Stimulated activated CD8-positive, alpha-beta memory T cell treated with anti-CD3 and anti-CD28 coated beads, Interleukin-7, amount 100 ng/mL, for 1 hour (primary cell): ENCODE measurements at places on chromosomes 5 and 9.

GRCh38 chr5:1768283-1769000 lies 31.2 kb downstream of the MRPL36 start:
- DNase-seq = no peak

DNA sequence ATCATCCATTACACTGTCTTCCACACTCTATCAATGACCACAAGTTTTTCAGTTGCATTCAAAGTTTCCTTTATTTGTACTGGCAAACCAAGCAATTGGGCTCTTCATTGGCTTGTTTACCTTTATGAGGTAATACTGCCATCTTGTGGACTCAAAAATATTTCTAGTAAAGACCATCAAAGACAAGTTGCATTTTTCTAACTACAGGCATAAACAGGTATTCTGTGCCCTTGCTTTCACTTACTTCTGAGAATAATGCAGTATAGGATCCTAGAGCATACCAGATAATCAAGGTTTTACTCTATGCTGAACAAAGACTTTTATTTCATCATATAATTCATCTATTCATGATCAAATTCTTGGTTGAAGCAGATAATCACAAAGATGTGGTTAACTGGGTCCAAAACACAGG lies 173.7 kb upstream of the POU5F2 start:
- DNase-seq = no peak

DNA sequence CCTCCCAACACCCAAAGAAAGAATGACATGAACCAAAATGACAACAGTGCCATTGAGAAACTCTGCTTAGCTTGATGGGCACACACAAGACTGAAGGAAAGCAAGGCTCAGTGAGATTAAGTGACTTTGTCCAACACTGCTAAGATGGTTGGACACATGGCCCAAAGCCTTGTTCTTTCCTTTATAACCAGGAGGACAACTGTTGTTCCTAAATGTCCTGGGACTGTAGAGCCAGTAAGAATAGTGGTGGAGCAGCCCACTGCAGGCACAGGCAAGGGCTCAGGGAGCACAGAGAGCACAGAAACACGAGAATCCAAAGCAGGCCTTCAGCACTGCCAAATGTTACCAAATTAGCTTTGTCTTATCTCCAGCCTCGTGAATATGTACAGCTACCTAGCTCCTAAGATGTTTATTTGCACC lies 3.9 kb downstream of the ACTL7A start:
- no peak for DNase-seq

GRCh38 chr5:157669701-157670097 lies 1.6 kb upstream of the C5orf52 start:
- DNase-seq = no peak

DNA sequence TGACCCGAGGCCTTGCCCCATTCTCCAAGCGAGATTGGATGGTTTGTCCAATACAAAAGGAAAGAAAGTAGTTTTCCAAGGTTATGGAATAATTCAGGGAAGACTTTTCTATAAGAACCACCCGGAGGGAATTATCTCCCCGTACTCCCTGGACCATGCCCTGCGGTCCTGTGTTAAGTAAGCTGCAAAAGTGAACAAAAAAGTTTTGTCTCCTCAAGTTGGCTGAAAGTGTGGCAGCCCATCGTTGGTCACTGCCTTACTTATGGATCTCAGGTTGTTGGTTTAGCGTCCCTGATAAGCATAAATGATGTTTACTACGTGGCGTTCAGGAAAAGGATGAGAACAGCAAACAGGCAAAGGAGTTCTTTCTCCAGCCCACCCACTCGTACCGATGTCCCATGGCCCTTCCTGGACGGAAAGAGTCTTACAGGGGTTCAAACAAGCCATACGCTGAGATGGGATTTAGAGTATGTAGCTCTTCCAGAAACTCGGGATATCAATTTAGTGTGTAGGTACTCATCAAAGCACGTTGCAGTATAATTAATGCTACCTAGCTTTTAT lies 413 bp upstream of the AUH start:
- no peak for DNase-seq

DNA sequence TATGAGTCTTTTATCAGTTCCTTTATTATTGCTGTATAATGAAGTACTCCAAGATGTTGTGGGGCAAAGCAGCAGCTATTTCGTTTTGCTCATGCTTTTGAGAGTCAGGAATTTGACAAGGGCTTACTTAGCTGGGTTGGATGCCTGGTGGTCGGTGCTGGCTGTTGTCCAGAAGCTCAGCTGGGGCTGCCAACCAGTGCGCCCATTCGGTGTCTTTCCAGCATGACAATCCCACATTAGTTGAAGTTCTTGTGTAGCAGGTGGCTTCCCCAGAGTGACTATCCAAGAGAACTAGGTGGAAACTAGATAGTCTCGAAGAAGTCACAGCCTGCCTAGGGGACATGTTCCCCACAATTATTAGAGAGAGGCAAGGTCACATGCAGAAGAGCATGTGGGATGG lies 3.4 kb upstream of the FLT4 start:
- DNase-seq = no peak

DNA sequence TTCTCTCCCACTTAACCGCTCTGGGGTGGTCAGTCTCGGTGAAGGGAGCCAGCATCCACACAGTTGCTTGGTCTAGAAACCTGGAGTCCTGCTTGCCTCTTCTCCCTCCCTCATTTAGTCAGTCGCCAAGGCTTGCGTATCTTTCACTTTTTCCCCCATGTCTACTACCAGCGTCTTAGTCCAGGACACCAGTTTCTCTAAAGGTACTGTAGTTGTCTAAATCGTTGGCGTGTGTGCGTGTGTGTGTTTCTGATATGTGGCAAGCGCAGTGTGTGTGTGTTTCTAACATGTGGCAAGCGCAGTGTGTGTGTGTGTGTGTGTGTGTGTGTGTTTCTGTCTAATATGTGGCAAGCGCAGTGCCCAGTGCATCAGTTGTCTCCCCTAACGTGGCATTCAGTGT lies 641 bp downstream of the ATP6V1G1 start:
- DNase-seq = no peak

DNA sequence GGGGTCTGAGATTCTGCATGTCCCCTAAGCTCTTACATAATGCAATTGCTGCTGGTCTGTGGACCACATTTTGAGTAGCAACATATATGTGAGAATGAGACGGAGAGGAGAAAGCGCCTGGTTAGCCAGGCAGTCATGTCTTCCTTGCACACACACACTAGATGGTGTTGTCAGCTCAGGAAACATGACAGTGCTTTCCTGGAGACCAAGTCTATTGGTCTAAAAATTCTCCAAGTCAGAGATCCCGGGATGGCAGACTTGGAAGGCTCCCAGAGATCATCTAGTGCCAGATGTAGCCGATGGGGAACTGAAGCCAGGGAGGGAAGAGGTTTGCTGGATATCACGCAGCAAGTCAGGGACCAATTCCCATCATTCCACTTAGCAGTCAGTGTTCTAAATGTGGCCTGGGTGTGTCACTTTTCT lies 53.4 kb downstream of the GALNT12 start:
- no peak for DNase-seq

DNA sequence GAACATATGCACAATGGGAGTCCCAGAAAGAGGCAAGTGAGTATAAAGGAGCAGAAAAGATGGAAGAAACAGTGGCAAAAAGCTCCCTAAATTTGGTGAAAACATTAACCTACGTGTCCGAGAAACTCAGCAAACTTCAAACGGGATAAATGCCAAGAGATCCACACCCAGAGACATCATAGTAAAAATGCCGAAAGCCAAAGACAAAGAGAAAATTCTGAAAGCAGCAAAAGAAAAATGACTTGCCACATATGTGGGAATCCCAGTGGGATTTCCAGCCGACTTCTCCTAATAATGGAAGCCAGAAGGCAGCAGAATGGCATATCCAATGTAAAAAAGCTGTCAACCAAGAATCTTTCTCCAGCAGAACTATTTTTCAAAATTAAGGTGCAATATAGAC lies 101.2 kb downstream of the ADAMTS2 start:
- DNase-seq = no peak

DNA sequence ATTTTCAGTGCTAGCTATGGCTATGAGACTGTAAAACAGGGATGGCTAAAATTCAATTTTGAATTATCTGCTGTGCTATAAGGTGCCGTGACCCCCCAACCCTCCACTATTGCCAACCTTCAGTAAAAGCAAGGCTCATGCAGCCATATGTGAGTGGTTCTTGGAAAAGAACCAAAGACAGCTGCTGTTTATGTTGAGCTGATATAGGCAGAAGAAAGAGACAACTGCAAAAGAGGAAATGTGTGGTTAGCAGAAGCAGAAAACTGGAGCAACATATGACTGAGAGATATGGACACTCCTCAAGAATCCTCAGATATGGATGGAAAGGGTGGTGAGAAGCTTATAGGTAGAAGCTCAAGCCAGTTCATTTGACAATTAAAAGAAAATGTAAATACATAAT lies 200.3 kb downstream of the TLE1 start:
- no peak for DNase-seq

DNA sequence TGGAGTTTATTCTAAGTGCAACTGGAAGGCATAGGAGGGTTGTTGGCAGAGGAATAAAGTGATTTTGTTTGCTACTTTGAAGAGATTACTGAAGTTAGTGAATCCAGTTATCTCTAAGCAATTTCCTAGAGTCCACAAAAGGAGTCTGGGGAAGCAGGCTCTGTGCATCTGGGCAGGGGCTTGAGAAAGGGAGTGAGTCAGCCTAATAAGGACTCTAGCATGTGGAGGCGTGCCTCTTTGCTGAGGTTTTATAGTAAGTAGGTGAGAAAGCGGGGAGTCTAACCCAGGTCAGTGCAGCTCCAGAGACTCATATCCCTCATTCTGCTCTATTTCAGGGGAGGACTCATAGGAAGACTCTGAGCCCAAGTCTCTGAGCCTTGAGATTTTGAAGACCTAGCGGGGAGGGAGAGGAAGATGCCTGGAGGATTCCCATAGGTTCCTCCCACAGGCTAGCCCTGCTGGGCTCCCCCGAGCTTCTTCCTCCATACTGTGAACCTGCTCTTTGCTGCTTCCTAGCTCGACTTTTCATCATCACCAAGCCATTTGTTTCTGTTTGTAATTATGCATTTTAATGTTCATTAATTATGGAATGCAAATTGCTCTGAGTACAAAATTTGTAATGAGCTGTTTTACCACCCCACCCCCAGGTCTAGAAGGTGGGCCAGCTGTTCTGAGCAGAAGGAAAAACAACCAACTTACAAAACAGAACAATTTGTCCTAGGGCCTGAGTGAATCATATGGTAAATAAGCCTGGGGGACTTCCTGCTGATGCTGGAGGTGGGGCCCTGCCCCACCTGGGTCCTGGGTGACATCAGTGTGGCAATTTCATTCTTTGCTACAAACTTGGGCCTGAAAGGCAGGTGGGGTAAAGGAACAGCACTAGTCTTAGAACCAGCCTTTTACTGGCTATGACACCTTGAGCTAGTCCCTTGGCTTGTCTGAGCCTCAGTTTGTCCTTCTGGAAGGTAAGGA lies 150.2 kb downstream of the TRIM32 start:
- DNase-seq = no peak

- DNase-seq = no peak
Observed at GRCh38 chr5:82222597-82223574, 55.3 kb downstream of the RPS23 start.

DNA sequence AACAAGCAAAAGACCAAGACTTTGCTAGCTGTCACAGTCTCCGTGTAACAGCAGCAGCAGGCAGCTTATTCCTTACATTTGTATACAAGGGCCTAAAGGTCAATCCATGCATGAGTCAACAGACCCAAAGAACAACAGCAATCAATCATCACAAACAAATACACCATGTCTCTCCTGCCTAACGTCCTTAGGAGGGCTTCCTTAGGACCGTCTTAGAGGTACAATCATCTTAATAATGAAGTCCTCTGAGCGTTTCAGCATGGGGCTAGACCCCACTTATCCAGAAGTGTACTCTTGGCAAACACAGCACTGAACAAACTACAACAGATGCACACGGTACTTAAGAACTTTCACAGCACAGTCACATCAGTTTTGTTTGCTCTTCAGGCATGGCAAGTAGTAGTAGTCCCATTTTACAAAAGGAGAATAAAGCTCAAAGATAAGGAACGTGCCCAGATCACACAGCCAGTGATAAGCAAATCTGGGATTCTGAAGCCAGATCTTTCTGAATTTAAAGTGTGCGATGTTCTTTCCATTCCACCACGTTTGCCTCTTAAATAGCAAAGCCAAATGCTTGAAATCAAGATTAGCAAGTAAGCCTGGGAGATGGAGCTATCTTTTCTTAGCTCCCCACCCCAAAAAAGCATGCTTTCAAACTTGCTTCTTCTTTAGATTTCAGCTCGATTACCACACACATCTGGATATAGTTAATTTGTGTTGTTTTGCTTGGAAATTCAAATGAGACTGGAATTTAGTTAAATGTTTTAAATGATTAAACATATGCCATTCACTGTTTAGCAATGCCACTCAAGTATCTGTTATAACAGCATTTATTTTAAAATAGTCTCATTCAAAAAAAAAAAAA lies 24.2 kb downstream of the PSMB7 start:
- DNase-seq = no peak

- no peak for DNase-seq
Observed at GRCh38 chr9:115627511-115627910, 509.6 kb upstream of the TNC start.

GRCh38 chr5:175696139-175696854 lies 38.4 kb downstream of the HRH2 start:
- peak; percentile 42 for DNase-seq

DNA sequence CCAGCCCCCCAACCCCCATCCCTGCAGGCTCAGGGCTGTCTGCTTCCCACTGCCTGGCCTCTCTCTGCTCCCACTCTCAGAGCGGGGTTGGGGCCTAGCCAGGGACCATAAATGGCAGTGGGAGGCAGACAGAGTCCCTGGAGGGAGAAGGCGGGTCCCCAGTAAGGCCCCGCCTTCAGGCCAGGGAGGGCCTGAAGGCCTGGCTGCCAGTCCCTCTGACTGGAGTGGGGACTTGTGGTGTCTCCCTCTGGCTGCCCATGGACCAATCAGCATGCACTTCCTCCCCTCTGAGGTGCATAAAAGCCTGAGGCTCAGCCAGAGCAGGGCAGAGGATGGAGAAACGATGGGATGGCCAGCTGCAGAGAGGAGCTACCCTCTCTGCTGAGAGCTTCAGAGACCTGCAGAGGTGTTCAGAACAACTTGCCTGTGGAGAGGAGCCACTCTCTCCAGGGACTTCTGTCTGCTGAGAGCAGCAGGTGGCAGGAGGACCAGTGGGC lies 2.7 kb upstream of the BTNL9 start:
- DNase-seq = no peak

DNA sequence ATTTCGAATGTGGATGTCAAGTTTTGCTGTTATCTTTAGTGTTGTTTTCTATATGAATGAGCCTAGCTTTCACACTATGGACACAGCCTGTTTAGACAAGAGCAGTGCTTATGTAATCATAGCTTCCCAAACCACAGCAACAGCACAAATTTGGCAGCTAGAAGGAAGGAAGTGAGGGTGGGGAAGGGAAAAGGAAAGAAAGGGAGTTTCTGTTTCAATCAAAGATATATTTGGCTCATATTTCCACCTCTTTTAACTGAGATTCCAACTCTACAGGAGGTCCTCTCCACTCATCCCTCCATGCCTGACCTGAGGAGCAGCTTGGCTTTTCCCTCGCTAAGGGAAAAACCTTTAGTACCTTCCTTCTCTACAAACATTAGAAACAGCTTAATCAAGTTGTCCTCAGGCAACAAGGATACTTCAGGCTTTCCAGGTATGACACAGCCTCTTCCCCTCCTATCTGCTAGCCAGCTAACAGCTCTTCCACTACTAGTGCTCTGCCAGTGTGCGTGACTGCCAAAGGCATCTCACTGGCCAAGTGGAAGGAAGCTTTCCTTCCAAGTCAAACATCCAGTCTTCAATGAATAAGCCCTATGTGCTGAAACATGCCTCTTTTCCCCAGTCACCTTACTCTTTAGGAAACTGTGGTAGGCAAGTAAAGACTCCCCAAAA lies 268.6 kb upstream of the PTGER4 start:
- no peak for DNase-seq

GRCh38 chr9:97473717-97474116 lies 27.7 kb upstream of the TMOD1 start:
- DNase-seq = no peak
